ENCODE measurements at places on chromosomes 1 and 21.
A peak's percentile ranks its signal among the peaks of the same experiment; 100 is the strongest.

DNA sequence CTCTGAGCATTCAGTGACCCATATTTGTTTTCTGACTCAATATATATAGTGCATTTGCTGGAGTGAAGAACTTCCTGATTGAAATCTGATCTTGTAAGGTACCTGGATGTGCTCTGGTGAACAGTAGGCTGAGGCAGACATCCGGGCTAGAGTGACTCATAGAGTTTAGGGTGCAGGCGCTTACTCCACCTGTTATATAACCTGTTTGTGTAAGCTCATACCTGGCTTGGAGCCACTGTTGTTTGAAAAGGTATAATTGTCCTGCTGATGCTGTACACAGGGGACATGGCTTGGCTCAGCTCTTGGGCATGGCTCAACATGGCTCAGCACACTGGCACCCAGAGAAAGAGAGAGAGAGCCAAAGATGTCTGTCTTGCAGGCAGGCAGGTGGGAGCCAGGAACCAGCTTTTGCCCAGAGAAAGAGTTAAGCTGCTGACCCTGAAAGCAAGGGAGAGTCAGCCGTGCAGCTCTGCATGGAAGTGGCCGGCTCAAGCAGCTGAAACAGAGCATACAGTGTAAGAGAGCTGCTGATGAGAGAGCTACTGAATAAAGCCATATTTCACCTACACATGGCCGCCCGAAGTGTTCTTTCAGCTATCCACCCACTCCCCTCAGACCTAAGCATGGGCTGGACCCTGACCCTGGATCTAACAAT lies 43.2 kb downstream of the GJA5 start:
- DNase-seq, result peak; percentile 88

- peak; percentile 98 for DNase-seq
These were observed 436 bp upstream of the TTLL7 start for GRCh38 chr1:83999316-83999819.

- DNase-seq, result no peak
These were observed 37.8 kb downstream of the NID1 start for GRCh38 chr1:236027104-236027503.

- no peak for DNase-seq
These were observed 1.1 kb downstream of the FALEC start for GRCh38 chr1:150516616-150517015.

- DNase-seq, result peak; percentile 83
These were observed 19.5 kb downstream of the TEX35 start for GRCh38 chr1:178532392-178532791.

- peak; percentile 47 for DNase-seq
These were observed 1.2 kb downstream of the HDGF start for GRCh38 chr1:156750191-156750672.

DNA sequence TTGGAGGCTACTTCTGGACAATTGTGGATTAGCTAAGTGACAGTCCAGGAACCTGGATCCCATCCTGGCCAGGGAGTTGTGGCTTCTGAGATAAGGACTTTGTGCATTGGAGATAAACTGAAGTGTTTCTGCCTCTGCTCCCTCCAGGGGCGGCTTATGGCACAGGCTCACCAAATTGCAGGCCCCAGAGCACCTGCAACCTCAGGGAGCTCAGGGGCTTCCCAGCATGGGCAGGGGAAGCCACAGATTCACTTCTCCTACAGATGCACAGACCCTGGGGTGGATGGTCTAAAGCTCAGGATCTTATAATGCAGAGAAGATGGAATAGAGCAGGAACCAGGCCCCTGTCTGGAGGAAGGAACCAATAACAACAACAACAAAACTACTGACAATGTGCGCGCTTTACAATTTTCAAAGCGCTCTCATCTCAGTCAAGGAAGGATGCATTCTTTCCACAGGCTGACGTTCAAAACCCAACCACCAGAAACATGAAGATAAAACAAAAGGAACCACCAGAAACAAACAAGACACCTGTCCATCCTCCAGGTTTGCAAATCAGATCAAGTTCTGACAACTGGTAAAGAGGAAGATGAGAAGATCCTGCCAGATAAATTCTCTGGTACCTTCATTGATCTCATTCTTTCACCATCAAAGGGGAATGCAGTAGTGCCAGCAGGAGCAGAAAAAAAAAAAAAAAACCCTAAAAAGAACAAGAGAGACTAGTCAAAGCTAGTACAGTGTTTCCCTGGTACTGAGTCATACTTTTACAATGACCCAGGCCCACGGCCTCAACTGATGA lies 121.0 kb upstream of the IRF2BP2 start:
- DNase-seq, result no peak

- no peak for DNase-seq
These were observed 4.7 kb upstream of the C21orf91 start for GRCh38 chr21:17823846-17824245.

- DNase-seq, result no peak
These were observed 27.5 kb downstream of the HLX start for GRCh38 chr1:220906561-220907334.

DNA sequence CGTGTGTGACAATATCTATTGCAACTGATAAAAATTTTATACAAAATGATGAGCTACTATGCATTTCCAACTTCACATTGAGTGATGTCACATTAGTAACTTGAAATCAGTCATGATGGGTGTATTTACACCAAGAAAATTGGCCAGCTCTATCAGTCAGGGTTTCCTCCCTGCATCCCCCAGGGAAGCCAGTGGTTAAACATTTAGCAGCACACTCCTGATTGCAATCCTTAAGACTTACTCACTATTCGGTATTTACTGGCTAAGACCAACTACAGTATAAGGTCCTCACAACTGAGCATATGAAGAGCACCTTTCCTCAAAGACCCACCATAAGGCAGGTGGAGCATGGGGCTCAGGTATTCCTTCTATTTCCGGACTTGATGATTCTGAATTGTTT lies 41.3 kb upstream of the PTGFRN start:
- DNase-seq, result no peak

All from NCI-H510A treated with DMSO at 0.1 percent for 48 hours (cell line).